ENCODE measurements at places on chromosomes 7 and 10. TPM values are rescaled to one million over a fixed set of nuclear protein-coding genes. Genes with fewer than 3 reads are reported as not detected.

Gene TUBB8
- not detected for polyA plus RNA-seq

Gene CUZD1
- 1.0 TPM for polyA plus RNA-seq

Gene GPR15LG
- polyA plus RNA-seq, result not detected

Gene NUTM2A
- 3.5 TPM for polyA plus RNA-seq

Gene ZNF804B
- polyA plus RNA-seq, result not detected

Gene GRB10
- polyA plus RNA-seq, result 16.5 TPM

Gene HMX2
- polyA plus RNA-seq, result not detected

Gene ZNF365
- polyA plus RNA-seq, result not detected

Gene BRAF
- polyA plus RNA-seq, result 12.2 TPM

Gene ARHGEF35
- 1.3 TPM for polyA plus RNA-seq
